ENCODE measurements at places on chromosomes 12 and 14.

- DNase-seq: no peak
Measured at GRCh38 chr12:8681129-8681884, 16.5 kb upstream of the RIMKLB start.

- DNase-seq: no peak
Measured at GRCh38 chr14:101473795-101474562, 87.3 kb upstream of the DIO3 start.

DNA sequence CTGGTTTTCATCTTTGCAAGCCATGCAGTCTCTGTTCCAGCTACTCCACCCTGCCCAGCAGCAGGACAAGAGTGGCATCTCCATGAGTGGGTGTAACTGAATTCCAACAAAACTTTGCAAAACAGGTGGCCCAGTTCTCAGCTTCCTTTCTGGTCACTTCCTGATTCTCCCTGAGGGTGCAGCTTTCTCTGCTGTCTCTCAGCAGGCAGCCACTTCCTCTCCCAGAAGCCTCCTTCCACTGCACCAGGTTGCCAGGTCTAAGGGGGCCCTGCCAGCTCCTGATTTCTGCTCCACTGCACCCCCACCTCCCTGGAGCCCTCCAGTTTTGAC, 341.0 kb upstream of the FKBP4 start:
- DNase-seq: no peak

GRCh38 chr14:101491841-101492240, 69.5 kb upstream of the DIO3 start:
- no peak for DNase-seq

GRCh38 chr12:121099779-121100178, 32.9 kb upstream of the P2RX7 start:
- no peak for DNase-seq

GRCh38 chr14:52987042-52987441, 36.2 kb upstream of the FERMT2 start:
- DNase-seq: no peak

DNA sequence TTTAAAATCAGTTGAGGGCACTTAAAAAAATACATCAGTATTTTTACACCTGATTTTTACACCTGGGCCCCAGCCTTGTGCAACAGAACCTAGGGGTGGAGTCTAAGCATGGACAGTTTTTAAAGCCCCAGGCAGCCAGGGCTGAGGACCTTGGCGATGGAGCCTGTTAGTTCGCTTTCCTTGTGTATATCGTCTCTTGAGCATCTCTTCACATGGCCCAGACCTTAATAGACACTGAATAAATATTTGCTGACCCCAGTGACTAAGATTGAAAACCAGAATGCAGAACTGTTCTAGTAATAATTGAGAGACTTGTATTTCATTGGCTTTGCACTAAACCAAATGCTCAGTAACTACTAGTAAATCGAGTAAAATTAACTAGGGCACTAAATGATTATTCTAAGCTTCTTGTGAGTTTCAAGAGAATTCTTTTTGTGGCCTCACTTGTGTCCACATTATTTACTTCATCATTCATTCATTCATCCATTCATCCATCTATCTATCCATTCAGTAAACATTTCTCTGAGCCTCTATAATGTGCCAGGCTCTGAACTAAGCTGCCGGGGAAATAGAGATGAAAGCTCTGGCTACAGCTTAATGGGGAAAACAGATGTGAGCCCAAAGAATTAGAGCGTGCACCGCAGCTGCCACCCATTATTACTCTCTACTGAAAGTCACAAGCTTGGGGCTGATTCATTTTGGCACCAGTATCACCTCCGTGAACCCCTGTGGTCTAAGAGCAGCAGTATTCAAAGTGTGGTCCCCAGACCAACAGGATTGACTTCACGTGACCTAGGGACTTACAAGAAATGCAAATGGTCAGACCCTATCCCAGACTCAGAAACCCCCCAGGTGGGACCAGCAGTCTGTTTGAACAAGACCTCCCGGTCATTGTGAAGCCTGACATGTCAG, 30.7 kb upstream of the BCL7A start:
- DNase-seq: no peak

DNA sequence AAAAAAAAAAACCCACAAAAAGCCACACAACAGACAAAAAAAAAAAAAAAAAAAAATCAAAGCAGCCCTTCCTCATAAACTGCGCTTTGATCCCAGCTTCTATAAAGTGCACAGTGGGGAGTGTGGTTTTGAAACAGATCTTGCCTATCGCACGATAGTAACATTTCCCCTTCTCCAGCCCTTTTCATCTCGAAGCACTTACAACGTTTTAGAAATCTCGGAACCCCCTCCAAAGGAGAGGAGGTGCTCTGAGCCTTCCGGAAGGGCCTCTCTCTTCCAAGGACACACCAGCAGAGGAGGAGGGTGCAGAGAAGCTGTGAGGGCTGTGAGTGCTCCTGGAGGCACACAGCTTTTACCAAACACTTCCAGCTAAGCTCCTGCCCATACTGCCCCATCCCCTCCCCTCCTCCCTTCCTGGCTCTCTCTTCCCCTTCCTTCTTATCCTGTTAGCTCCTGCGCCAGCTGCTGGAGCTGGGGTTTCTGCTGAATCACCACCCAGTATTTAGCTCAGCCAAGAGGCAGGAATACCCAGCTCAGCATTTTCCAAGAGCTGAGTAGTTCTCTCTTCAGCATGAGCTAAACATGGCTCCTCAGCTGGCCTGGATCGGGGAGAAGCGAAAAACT, 28.4 kb downstream of the SLC7A8 start:
- no peak for DNase-seq

GRCh38 chr14:75279153-75279762, 630 bp downstream of the FOS start:
- DNase-seq: no peak

- DNase-seq: no peak
Measured at GRCh38 chr14:72521968-72522741, 371.7 kb downstream of the DPF3 start.

All from cortex of kidney (tissue), 1 donor.